Osteocyte (in vitro differentiated cells): ENCODE measurements at places on chromosomes 4 and X. TPM values are rescaled to one million over a fixed set of nuclear protein-coding genes. Genes with fewer than 3 reads are reported as not detected.

The MAPK10 gene
- 16.2 and 19.2 TPM in 2 replicates for total RNA-seq

The TGIF2LX gene
- not detected in 2 replicates for total RNA-seq

The AADAT gene
- 10.4 and 10.7 TPM in 2 replicates for total RNA-seq

The ITIH6 gene
- not detected in 2 replicates for total RNA-seq

The XAGE2 gene
- not detected in 2 replicates for total RNA-seq

DNA sequence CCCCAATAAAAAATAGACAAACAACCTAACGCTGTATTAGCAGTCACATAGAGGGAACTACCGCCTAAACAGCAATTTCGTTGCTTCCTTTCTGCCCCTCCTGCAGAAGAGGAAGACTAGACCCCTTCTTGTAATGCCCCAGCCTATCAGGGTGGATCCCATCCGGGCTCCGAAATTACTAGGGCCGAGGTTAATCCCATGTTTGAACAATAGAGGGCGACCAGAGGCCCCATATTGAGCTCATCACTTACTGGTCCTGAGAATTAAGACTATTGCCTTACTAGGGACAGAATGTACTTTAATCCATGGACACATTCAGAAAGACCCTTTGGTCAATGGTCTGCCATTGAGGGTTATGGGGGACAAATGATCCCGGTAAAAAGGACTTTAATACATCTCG, 11.8 kb upstream of the ZNF630 start:
- DNase-seq: no peak
